ENCODE measurements at places on chromosomes 5 and 9.
A peak's percentile ranks its signal among the peaks of the same experiment; 100 is the strongest.

DNA sequence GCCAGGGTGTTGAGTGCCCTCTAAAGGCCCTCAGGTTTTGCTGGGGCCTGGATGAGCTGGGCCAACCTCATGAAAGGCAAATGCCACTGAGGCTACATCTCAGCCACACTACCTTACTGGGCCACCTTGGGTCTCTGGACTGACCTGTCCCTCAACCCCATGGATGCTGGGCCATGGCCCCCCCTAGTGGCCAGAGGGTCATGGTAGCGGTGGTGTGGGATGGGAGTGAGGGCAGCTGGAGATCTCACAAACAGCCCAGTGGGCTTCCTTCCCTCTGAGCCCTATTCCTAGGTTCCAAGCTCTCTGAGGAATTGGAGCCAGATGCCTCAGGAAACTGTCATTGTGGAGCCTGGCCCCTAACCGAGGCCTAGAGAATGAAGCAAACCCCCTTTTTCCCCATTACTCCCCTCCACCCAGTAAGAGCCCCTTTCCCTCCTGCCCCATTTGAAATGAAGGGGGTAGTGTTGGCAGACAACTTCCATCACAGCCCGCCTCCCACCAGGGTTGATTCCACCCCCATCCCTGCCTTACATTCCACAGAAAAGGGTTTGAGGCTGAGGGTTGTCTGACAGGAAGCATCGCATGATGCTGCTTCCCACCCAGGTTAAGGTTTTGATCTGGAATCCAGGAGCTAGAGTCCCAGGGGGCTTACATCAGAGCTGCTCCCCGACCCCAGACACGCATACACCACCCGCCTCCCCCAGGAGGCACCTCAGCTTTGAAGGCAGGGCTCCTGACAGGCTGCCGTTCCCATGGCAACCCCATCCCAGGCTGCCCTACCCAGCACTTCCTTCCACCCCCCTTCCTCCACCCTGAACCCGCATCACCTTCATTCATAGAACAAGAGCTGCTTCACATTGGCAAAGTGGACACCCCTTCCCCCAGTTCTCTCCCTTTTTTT, 63.9 kb downstream of the PCDH1 start:
- peak; percentile 17 for DNase-seq

DNA sequence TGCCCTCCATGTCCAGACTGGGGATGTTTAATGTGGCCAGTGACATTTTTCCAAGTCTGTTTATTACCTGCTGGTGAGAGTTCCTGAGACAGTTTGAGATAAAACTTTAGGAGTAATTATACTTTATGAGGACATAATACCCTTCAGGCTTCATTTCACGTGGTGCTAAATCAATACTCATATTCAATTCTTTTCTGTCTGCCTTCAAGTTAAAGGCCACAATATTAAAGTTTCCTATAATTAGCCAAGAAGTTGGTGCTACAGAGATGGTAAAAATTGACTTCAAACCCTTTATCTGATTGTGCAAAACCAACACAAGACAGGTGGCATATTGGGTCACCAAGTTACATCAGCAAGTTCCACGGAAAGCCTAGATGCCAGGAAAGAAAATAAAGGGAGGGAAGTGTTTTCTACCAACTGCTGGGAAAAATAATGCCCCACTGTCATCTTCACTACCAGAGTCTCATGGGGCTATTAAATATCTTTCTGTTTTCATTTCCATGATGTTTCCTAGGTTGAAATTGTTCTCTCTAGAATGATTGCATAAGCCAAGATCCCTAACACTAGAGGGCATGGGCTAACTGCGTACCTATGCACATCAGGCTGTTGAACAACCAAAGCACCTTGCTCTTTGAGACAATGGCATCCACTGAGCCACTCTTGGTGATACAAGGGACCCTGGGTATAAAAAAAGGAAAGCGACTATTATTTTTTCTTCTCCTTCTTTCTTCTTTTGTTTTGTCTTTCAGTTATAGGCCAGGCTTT, 68.7 kb downstream of the INSYN2B start:
- no peak for DNase-seq

GRCh38 chr5:170405817-170406216, 16.6 kb upstream of the KCNMB1 start:
- no peak for DNase-seq

DNA sequence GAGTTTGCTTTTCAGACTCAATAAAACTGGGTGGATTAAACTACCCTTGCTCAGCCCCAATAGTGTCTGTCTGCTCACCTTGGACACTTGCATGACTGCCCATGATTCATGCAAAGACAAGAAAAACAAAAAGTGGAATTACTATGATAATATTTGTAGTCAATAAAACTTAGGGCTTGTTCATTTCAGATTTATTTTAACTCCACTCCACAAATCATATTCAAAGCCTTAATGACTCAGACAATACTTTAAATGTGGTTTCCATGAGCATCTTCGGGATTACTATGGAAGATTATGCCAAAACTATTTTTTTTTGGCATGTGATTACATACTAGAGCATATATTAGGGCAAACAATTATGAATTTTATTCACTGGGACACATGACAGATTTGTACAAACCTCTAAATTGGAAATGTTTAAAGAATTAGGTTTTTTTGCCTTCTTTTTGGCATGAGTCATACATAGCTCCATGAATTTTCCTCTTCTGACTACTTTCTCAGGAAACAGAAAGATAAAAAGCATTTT, 468.9 kb downstream of the ACTL7B start:
- DNase-seq = no peak

DNA sequence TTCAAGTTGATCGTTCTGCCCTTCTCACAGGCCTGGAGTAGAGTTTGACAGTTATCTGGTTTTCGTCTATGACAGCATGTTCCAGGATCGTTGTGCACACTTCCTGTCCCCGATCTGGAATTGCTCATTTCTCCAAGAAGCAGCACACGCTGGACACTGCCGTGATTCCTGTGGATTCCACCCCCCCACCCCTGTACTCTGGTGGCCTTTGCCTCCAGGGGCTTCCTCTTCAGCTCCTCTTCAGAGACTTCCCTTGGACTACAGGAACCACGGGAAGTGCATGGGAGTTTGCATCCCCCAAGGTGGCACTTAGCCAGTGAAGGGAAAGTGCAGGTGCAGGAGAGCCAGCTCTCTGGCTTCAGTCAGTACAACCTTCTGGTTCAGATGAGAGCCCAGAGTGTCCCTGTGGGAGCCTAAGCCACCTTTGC, 160.7 kb downstream of the CACNA1B start:
- no peak for DNase-seq

DNA sequence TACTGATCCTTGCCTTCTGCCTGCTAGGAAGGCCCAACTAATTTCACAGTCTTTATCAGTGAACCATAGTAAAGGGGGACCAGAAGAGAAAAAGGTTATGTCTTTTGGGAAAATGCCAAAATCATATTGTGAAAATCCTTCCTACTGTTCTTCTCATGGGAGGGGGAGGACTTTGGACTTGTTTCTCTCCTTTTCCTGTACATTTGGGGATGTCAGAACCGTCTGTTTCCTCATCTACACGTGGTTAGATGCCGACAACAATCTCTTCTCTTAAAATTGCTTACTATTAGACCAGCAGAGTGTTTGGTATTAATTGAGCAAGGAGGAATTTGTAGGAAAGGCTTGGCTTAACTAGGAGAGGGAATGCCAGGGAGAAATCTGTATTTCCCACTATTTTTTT, 77.2 kb downstream of the TMC1 start:
- DNase-seq = no peak

GRCh38 chr5:160119905-160120266, 636 bp upstream of the PWWP2A start:
- no peak for DNase-seq

DNA sequence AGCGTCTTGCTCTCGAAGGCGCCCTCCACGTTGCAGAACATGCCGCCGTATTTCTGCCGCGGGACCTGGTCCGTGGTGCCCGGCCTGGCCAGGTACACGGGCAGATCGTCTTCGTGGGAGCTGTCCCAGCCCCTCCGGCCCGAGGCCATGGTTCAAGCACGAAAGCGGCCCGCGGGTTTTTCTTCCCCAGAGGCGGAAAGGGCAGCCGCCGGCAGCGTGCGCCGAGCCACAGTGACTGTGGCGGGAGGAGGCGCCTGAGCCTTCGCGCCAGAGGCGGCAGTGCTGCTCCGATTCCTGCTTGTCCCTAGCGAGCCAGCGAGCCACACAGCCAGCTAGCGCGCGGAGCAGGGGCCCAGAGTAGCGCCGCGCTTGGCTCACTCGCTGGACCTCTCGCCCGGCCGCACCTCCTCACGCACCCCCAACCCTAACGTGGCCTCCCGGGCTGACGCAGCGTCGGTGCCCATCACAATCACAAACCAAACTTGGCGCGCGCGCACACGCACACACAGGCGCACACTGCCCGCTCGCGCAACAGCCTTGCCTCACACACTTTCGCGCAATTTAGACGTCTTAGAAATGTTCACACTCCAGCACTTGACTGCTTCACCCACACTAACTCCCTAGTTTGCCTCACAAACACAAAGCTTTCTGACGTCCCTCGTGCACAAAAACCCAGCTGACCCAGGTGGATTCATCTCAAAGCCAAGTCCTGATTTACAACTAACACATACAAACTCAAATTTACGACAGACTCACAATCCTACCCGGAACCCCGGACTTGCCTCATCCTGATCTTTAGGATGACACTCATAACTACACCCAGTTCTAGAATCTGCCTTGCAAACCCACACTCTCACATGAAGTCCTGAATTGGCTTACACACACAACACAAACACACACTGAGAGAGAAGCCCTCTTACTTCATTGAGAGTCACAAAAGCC, at the start of gene DPYSL3:
Gene DPYSL3, minus strand, starts transcription at position 359 of the 942 bp plus-strand sequence. Its CDS starts 210 bp downstream, at position 149.
- DNase-seq = no peak

GRCh38 chr9:137006116-137007003, 10.0 kb upstream of the CLIC3 start:
- no peak for DNase-seq

GRCh38 chr5:142104491-142104890, 4.1 kb upstream of the NDFIP1 start:
- DNase-seq = no peak

GRCh38 chr9:95366731-95367325, 49.3 kb upstream of the FANCC start:
- DNase-seq = no peak

DNA sequence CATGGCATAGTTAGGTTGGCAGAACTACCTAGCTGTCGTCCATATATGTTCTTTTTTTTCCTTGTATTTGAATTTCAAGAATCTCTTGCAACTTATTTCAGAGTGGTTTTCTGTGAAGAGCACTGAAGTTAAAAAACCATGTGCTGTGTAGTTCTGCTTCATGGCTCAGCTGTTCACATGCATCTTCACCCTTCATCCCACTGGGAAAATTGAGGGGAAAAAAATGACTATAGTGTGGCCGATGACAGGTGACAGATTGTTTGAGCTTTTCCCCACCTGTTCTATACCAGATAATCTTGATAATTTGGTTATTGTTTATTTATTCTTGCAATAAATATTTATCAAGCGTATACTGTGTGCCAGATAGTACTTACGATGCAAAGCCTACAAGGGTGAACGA, 77.8 kb downstream of the AOPEP start:
- DNase-seq = no peak

GRCh38 chr5:58380655-58381054, 79.2 kb downstream of the PLK2 start:
- no peak for DNase-seq

DNA sequence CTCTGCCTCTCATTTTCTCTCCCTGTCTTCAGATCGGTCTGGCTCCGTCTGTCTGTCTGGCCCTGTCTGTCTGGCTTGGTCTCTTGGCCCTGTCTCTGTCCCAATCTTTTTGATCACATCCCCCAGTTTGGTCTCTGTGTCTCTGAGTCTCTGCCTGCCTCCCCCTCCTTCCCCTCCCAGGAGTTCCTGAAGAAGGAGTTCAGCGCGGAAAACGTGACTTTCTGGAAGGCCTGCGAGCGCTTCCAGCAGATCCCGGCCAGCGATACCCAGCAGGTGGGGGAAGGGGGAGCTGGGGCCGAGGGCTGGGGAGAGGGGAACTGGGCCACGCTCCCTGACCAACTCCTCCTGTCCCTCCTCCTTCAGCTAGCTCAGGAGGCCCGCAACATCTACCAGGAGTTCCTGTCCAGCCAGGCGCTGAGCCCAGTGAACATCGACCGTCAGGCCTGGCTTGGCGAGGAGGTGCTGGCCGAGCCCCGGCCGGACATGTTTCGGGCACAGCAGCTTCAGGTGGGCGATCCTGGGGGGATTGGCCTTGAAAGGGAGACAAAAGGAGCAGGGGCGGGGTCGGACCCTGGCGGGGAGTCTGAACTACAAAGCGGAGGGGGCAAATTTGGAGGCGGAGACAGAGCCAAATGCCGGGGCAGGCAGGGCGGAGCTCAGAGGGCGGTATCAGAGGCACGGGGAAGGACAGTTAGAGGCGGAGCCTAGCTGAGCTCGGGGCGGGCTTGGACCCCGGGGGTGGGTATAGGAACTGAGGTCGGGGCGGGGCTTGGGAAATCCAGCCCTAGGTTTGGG, 9.0 kb downstream of the RGS14 start:
- DNase-seq = no peak

- no peak for DNase-seq
Measured at GRCh38 chr9:98971168-98971914, 27.6 kb downstream of the COL15A1 start.

- DNase-seq = no peak
Measured at GRCh38 chr5:112217843-112218579, 201.1 kb downstream of the EPB41L4A start.

DNA sequence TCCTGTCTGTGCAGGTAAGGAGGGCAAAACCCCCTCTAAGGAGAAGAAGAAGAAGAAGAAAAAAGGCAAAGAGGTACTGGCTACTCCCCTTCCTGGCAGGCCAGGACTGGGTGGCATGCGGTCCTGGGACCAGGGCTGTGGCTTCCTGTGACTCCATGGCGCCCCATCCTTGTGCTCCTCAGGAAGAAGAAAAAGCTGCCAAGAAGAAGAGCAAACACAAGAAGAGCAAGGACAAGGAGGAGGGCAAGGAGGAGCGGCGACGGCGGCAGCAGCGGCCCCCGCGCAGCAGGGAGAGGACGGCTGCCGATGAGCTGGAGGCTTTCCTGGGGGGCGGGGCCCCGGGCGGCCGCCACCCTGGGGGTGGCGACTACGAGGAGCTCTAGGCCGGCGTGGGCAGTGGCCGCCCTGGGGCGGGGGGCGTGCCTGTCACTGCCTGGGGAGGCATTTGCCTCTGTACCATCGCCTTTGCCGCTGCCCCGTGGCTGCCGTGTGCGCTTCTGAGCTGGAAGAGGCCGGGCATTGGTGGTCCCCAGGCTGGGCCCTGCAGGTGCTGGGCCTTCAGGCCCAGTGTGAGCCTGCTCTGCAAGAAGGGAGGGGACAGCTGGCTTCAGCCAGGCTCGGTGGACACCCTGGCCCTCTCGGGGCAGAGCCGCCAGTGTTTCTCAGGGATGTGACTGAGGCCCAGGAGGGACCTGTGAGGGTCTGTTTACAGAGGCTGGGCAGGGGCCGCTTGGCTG, 2.0 kb upstream of the AJM1 start:
- no peak for DNase-seq

DNA sequence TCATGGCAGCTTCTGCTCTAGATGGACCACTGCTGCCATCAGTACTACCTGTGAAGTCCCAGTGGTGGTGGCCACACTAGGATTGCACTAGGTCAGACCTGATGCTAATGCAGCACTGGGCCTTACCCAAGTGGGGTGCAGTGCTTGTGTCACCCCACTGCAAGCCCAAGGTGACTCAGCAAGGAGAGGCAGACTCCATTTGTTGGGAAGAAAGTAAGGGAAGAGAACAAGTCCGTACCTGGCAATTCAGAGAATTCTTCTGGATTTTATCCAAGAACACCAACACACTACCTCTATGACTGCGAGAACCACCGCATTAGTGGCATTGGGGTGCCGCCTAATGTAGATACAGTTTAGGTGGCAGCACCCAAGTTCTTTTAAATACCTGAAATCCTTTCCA, 34.0 kb upstream of the TYRP1 start:
- DNase-seq = no peak

Measured in activated CD4-positive, alpha-beta T cell treated with anti-CD3 and anti-CD28 coated beads, Interleukin-2, amount 50 U/mL, for 1 hour (primary cell).